ENCODE measurements at places on chromosomes 5 and 9.

- no peak for DNase-seq
Measured at GRCh38 chr5:71629950-71630349, 42.8 kb downstream of the MCCC2 start.

DNA sequence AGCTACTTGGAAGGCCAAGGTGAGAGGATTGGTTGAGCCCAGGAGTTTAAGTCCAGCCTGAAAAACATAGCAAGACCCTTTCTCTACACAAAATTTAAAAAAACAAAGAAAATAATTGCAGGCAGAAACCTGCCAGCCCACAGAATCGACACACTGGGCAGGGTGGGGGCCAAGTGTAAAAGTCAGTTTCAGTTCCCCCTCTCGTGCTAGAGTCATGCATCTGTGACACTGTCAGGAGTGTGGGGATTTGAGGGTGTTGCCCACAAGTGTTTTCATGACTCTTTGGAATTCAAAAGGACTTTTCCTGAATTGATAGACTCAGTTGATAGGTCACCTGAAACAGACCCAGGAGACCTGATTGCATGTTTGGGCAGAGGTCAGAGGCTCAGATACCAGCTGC is 47.6 kb downstream of the PRRC2B start:
- peak; percentile 30 for DNase-seq

DNA sequence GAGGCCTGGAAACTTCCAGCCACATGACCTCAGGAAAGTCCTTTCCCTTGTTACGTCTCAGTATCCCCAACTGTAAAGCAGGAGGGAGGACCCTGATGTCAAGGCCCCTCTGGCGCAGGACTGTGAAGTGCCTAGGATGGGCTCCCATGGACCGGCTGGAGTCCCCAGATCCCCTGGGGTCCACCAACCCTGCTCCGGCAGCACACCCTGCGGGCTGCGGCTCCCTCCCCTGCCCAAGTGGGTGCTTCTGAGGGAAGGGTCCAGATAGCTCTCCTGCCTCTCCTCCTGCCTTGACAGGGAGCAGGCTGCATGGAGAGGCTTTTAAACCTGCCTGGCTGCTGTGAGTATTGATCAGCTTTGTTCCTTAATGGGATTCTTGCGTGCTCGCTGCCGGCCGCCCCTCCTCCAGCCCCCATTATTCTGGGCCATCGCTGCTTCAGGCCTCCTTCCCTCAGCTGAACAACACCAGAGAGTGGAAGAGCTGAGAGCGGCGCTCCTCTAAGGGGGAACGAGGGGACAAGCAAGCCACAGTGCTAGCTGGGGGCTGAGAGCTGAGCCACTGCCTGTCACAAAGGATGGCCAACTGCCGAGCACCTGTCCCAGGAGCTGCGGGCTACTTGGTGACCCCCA is 25.6 kb upstream of the NTNG2 start:
- no peak for DNase-seq

DNA sequence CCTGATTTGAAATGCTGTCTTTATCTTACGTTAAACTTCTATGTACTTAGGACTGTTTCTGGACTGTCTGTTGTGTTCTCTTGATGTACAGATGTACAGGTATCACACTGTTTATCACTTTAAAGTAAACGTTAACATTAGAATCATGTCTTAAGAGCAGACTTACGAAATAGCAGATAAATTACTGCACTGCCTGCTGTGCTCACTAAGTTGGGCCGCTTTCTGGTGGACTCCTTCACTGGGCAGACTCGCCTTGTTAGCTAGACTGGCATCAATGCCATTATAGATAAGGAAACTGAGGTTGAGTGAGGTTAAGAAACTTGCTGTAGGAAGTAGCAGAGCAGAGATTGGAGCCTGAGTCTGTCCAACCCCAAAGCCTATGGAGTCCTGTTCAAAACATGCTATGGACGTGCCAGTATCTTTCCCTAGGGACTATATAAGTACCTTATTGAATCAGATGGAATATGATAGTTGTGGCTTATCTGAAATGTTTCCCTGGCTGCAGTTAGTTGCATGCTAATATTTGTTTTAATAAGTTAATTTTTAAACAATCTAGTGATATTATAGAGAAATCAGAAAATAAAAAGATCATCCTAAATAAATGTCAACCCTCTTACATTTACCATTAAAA is 16.9 kb downstream of the ZNF618 start:
- DNase-seq = no peak

DNA sequence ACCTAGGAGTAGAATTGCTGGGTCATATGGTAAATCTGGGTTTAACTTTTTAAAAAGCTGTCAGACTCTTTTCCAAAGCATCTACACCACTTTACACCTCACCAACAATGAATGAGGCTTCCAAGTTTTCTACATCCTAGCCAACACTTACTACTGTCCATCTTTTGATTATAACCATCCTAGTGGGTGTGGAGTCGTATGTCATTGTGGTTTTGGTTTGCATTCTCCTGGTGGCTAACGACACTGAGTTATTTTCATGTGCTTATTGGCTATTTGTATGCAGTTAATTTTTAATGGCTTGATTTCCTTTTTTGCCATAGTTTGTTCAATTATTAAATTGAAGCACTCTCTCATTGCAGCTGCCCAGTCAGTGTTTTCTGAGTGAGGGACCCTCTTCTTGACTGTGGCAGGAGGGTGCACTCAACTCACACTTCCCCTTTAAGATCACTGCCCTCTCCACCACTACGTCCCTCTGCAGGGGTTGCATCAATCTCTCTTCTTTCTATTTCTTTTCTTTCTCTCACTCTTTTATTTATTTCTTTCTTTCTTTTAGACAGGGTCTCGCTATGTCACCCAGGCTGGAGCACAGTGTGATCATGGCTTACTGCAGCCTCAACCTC is 182.3 kb downstream of the C9orf152 start:
- DNase-seq = no peak

DNA sequence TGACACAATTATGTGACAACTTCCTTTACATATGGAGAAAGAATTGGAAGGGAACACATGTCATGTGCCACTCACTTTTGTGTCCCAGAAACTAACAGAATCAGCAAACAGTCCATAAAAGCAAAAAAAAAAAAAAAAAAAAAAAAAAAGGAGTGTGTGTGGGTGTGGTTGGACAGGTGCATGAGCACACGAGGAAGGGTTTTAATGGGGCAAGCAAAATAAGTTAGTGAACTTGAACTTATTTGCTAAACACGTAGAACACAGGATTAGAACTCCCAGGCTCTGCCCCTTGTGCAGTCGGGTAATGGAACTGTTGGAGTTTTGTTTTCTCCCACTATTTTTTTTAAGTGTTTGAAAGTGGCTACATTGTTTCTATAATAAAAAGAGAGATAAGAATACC is 74.8 kb upstream of the PJA2 start:
- peak; percentile 53 for DNase-seq

GRCh38 chr9:5438301-5439162 is 807 bp upstream of the PLGRKT start:
- peak; percentile 42 for DNase-seq

- no peak for DNase-seq
Measured at GRCh38 chr9:3241290-3241689, 284.5 kb downstream of the RFX3 start.

GRCh38 chr9:33852216-33852826 is 35.4 kb downstream of the UBE2R2 start:
- peak; percentile 65 for DNase-seq

- no peak for DNase-seq
Measured at GRCh38 chr5:170306381-170306831, 8.8 kb upstream of the LCP2 start.

DNA sequence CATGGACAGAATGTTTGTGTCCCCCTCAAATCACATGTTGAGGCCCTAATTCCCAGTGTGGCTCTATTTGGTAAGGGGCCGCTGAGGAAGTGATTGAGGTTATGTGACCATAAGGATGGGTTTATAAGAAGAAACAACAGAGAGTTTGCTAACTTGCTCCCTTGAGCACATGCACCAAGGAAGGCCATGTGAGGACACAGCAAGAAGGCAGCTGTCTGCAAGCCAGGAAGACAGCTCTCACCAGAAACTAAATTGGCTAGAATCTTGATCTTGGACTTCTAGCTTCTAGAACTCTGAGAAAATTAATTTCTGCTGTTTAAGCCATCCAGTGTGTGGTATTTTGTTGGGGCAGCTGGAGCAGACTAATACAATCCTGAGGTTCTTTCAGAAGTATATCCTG is 35.2 kb upstream of the CDC42SE2 start:
- no peak for DNase-seq

GRCh38 chr5:24539613-24540012 is 105.2 kb downstream of the CDH10 start:
- peak; percentile 73 for DNase-seq

GRCh38 chr9:122180633-122181032 is 20.9 kb downstream of the MORN5 start:
- DNase-seq = no peak

- DNase-seq = no peak
Measured at GRCh38 chr9:124146031-124146561, 111.7 kb upstream of the NEK6 start.

GRCh38 chr5:66161356-66161755 is 17.3 kb downstream of the SREK1 start:
- no peak for DNase-seq

- peak; percentile 56 for DNase-seq
Measured at GRCh38 chr5:78467752-78468357, 107.4 kb downstream of the SCAMP1 start.

DNA sequence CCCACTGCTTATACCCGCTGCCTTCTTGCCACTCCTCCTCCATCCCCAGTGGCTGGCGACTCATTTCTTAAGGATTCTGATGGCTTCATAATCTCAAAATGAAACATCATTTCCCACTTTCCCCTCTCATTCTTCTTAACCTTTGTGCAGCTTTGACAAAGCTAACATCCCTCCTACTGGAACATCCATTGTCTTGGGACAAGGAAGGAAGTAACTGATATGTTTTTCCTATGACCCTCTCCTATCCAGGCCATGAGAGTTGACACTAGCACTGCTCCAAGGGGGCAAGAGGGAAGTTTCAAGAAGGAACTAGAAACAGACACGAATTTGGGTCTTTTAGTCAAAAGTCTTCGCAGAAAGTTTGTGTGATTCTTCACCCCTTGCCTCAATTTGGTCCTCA is 71.7 kb upstream of the SNX2 start:
- DNase-seq = no peak

DNA sequence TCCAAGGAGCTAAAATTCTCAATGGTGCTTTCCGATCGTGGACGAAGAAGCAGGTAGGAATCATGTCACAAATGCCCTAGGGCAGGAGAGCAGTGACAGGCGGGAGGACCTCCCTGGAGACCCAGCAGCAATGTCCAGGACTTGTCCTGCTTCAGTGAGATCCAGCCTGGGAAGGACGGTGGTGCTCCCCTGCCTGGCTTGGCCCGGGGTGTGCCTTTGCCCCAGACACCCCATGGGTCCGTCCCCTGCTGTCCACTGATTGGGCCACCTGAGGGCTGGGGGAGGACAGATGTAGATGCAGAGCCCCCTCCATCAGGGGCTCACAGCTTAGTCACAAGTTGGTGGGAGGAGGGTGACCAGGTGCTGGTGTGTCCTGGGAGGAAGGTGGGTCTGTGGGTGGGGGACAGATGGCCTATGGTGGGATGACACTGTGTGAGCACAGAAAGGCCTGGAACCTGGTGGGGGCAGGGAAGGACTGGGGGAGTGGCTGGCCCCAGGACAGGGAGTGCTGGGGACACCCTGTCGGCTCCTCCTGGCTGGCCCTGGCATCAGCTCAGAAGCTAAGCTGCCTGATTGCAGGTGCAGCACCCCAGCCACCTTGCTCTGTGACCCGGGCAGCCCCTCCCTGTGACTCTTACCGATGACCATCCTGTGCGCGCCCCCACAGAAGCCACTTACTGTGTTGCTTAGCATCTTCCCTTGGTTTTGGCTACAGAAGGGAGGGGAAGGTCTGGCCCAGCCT is 82.0 kb downstream of the PHF2 start:
- DNase-seq = no peak

DNA sequence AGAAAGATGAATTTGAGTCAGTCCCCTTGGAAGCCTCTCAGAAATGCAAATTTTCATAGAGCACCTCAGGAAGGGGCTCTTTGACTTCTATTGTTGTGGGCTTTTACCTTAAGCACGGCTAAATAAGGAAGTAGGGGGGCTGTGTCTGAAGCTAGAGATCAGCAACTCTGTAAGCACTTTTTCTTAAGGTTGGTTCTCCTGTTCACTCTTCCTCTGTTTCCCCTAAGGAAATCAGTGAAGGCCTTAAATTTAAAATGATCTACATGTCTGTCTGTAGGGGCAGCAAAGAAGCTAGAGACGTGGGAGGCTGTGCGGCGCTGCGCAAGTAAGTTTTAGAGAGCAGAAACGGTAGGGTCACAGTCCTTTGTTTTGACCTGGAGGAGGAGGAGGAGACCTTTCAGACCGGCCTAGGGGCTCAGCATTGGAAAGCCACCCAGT is 1.2 kb upstream of the CDC14B start:
- no peak for DNase-seq

DNA sequence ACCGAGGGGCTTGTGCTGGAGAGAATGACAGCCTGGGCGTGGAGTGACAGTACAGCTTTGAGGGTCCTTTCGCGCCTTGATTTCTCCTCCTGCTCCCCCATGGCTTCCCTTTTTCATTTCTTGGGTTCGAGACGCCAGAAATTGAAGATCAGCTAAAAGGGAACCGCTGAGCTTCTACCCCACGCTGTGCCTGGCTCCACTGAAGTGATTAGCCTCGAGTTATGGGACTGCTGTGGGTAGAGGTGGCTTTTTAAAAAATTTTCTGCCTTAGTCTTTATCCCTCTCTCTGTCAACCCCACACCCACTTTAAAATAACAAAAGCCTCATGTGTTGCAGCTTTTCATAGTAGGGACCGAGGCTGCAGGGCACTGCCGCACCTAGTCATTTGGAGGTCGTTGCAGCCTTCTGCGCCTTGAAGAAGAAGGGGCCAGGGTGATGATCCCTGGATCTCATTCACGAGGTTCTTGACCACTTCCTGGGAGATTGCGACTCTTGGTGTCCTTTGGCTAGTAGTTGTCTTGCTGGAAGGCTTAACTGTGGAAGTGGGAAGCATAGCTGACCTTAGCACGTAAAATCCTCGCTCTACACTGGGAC is 603 bp downstream of the PPIP5K2 start:
- peak; percentile 43 for DNase-seq

DNA sequence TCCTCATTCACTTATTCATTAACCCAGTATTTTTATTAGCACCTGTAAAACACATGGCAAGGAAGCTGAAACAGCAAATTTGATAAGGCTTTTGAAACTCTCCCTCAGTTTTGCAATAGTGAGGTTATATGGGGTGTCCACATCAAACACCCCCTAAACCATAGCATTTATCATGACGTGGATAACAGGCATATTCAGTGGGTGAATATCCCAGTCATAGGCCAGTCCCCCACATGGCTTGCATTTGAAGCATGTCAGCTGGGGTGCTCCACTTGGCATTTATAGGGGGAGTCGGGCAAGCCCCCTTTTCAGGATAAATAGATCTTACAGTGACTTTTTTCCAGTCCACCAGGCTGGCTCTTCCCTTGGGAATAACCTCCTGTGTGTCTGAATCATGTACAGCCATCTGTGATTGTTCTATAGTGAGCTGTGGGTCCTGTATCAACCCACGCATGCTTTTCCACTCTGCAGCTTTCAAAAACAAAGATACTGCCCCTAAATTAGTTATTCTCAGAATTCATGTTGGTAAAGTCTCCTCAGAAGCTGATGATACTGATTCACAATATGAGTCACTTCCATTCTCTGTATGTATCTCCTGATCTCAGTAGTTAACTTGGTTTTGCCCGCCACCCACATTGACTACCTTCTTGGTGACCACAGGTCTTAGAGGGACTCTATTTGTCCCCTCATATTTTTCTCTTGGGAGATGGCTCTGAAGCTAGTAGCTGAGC is 84.4 kb upstream of the SPIN1 start:
- no peak for DNase-seq

GRCh38 chr5:164027738-164028137 is 522.3 kb downstream of the MAT2B start:
- no peak for DNase-seq

Data from RPMI8226 (cell line).